ENCODE measurements at places on chromosomes 11 and 22.

DNA sequence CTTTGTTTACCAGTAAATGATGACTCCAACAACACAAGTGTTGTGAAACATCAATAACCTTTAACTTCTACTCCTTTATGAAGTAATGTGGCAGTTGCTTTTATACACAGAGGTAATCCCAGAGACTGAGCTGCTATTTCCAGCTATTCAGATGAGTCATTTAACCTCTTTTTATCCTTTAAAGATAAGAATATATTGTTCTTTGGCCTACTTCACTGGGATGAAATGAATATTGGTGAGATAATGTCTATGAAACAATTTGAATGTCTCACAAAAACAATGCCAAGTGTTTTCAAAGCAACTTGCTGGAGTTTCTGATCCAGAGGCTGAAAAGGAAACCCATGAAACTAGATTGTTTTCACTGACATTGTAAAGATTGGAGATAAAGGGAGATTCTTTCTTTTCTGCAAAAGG lies 564.4 kb upstream of the LUZP2 start:
- DNase-seq, result no peak

DNA sequence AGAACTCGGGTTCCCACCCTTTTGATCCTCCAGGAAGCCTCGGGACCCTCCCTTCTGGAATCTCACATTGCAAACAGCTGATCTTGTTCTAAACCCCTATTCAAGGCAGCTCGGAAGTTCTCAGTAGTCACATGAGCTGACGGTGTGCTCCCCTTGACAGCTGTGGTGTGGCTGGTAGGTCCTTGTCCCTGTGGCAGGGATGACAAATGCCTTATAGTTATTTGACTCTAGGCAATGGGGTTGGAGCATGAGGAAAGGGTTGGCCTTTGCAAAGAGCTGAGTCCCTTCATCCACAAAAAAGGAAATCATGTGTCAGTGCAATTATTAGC lies 23.6 kb downstream of the EIF4G2 start:
- DNase-seq, result no peak

DNA sequence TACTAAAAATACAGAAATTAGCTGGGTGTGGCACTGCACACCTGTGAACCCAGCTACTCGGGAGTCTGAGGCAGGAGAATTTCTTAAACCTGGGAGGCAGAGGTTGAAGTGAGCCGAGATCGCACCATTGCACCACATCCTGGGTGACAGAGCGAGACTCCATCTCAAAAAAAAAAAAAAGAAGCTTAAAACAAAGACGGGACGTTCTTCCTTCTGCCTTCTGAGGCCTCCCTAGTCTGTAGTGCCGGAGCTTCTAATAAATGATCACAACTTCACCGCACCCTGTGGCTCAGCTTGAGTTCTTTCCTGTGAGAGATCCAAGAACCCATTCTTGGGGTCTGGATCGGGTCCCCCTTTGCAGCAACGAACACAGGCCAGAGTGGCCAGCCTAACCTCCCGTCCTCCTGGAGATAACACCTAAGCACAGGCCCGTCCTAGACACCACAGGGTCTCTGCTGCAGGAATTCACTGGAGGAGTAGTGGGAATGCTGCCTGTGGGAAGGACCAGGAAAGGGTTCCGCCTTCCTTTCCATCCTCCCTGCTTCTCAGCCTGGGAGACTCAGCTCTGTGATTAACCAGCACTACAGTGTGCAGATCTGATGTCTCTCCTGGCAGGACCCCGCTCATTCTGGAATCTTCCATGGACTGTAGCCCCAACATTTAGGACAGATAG lies 2.2 kb upstream of the APOBEC3H start:
- peak; percentile 42 for DNase-seq

DNA sequence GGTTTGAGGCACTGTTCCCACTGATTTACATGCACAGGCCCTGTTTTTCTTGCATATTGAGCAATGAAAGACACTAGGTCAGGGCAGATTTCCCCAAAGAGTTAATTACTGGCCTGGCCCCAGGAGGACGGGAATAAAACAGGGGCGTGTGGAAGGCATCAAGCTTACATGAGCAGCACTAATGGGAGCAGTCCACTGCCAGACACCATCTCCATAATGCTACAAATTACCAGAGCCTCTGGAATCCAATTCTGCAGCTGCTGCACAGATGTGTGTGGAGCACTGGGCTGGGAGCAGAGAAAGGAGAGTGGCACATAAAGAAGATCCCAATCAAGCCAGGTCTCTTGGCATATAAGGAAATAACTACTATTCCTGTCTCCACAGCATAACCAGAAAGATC lies 96.9 kb downstream of the CCDC34 start:
- DNase-seq, result no peak

- no peak for DNase-seq
Measured at GRCh38 chr11:20258376-20258895, 98.2 kb upstream of the DBX1 start.

DNA sequence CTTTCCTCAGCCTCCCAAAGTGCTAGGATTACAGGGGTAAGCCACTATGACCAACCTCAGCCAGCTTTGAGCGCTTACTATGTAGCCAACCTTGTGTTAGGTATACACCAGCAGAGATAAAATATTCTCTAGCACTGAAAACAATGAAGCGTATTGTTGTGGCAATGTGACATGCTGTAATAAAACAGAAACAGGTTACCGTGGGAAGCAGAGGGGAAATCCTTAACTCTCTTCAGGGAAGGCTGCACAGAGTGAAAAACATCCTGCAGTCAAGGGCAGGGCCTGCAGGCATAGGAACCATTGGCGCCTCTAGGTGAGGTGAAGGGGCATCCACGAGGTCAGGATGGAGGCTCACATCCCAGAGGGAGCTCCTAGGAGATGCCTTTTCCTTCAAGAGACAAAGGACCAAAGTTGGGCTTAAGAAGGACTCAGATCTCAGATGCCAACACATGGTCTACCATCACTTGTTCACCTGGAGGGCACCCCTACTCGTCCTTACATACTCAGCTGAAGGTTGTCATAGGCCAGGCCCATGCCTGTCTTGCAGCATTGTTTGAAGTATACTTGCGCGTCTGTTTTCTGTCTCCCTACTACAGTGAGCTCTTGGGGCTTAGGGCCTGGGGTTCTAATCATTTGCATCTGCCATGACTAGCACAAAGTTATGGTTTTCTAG lies 8.0 kb downstream of the POLD4 start:
- DNase-seq, result no peak

DNA sequence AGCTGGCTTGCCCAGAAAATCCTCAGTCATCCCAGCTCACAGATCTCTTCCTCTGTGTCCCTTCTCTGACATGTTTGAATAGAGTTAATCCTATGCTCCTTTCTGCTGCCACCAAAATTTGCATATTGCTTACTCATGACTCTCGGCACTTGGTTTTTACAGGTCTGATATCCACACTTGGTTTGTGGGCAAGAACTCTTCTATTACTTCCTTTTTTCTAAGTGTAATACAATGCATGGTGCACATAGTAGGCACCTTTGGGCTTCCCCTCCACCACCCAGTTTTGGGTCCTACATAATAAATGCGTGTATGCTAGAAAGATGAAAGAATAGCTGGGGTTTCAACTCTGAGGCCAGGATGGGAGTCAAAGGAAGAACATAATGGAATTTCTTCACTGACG lies 69.7 kb upstream of the GRK3 start:
- no peak for DNase-seq

DNA sequence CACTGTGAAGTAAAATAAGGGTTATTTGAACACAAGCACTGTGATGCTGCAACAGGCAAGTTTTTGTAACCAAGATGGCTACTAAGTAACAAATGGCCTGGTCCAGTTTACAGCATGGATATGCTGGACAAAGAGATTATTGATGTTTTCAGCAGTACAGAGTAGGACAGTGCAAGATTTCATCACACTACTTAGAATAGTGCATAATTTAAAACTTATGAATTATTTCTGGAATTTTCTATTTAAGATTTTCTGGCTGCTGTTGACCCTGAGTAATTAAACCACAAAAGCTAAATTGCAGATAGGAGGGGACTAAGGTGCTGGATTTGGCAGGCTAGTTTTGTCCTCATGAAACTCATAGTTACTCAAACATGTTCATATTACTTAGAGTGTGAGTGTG lies 33.1 kb downstream of the CEP295 start:
- DNase-seq, result no peak

DNA sequence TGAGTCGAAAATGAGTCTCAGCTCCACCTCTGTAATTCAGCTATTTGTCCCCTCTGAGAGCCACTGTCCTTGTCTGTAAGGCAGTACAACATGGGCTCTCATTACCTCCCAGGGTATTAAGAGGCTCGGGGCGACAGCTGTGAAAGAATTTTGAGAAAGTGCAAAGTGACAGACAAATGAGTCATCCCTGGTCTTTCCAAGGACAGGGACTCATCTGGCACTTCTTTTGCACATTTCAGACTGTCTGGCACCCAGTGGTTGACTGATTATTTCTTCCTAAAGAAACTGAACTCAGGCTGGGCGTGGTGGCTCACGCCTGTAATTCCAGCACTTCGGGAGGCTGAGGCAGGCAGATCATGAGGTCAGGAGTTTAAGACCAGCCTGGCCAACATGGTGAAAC lies 62.1 kb upstream of the ARFGAP3 start:
- no peak for DNase-seq

GRCh38 chr22:43736651-43737050 lies 75.5 kb downstream of the EFCAB6 start:
- DNase-seq, result no peak

- DNase-seq, result no peak
Measured at GRCh38 chr11:1570001-1570453, 2.0 kb downstream of the DUSP8 start.

DNA sequence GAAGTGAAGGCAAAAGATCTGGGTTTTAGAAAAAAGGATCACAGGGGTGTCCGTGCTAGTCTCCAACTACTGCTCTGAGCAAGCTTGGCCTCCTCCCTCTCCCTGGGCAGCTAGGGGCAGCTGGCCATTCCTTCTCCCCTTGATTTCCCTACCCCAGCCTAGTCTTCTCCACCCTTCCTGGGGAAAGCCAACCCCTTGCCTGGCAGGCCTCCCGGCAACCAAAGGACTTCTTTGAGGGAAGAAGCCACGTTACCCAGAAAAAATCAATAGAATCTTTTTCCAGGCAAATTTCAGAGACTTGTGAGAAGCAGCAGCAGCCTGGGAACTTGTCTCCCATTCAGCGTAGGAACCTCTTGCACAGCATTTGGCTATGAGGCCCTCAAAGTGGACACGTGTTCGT lies 91.5 kb downstream of the MIAT start:
- no peak for DNase-seq

GRCh38 chr22:17719911-17720310 lies 54.4 kb downstream of the BID start:
- DNase-seq, result no peak

GRCh38 chr11:43267856-43268580 lies 43.8 kb upstream of the API5 start:
- no peak for DNase-seq

- DNase-seq, result no peak
Measured at GRCh38 chr11:10875430-10876021, 17.7 kb upstream of the ZBED5 start.

DNA sequence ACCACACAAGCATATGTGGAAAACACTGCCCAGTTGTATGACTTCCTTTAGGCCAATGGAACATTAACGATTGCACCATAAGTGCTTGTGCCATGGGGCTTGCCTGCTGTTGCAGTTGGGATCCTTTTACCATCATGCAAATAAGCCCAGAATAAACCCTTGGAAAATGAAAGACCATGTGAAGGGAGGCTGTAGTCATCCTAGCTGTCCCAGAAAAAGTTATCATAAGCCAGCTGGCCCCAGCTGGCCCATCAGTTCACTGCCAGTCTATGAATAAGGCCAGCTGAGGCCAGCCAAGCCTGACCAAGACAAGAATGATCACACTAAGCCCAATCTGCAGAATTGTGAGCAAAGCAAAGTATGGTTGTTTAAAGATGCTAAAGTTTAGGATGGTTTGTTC lies 253.9 kb upstream of the ARHGAP20 start:
- no peak for DNase-seq

GRCh38 chr22:36220451-36220921 lies 18.8 kb downstream of the APOL2 start:
- no peak for DNase-seq

DNA sequence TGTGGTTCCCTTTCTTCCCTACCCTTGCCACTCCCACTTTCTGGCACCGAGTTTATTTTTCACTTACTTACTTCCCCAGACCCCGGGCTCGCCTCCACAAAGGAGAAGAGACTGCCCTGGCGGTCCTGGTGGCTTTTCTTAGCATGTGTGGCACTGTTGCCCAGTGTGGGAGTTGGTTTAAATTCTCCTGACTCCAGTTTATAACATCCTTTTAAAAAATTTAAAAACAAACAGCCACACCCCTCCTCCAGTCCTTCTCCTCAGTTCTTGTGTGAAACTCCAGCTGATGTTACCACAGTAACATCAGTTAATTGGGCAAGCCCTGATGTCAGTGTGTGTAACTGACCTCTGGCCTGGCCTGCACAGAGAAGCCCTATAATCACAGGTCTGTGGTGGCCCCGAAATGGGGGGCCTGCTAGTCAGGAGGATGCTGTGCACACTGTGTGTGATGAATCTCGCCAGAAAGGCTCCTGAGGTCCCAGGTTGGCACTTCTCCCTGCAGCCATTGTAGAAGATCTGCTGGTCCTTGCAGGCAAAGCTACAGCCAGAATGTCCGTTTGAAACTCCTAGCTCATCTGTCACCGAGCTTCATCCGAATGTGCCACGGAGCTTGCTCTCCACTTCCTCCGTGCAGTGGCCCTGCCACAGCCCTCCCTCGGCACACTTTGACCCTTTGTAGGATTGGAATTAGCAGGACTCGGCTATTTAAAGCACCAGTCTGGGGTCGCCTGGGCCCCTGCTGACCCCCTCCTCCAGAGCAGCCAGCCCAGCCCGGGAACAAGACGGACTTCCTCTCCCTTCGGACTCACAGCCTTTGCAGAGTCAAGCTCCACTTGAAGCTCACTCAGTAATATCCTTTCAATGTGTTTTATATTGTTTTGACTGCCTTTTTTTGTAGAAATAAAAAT lies 7.6 kb downstream of the YDJC start:
- DNase-seq, result no peak
